ENCODE measurements at places on chromosomes 16 and 17.

DNA sequence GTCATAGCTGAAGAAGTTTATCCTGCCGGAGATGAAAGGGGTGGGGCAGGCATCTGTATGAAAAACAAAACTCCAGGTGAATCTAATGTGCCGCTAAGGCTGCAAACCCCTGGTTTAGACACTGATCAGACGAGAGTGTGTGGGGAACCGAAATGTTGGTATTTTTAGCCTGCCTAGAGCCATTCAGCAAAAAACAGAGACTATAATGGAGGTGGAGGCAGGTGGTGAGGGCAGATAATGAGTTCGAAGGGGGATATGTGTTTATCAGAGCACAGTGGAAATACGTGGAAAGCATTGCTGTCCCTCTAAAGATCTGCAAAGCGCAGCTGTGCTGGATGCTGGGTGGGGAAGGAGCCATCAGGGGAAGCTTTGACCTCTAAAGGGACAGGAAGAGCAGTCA lies 127.5 kb upstream of the WSCD1 start:
- no peak for DNase-seq

DNA sequence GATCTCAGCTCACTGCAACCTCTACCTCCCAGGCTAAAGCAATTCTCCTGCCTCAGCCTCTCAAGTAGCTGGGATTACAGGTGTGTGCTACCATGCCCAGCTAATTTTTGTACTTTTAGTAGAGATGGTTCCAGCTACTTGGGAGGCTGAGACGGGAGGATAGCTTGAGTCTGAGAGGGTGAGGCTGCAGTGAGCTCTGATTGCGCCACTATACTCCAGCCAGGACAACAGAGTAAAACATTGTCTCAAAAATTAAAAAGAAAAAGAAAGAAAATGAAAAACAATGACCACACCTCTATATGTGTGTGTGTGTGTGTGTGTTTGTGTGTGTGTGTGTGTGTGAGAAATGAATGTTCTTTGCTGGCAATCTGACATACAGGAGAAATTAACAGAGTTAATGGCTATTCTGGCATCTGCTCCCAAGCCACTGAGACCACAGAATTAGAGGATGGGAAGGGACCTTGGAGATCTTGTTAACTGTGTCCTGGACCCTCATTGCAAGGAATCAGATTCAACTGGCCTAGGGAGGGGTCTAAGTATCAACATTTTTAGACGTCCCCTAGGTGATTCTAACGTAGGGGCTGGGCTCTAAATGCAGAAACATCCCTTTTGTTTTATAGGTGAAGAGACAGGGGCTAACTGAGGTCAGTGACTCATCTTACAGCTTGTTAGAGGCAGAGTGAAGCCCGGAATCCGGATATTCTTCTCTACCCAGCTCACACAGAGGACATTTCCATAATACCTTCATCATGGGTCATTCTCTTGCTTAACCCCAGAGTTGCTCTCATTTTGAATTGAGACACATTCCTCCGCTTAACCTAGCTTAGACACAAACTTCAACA lies 16.4 kb upstream of the MARCHF10 start:
- no peak for DNase-seq

DNA sequence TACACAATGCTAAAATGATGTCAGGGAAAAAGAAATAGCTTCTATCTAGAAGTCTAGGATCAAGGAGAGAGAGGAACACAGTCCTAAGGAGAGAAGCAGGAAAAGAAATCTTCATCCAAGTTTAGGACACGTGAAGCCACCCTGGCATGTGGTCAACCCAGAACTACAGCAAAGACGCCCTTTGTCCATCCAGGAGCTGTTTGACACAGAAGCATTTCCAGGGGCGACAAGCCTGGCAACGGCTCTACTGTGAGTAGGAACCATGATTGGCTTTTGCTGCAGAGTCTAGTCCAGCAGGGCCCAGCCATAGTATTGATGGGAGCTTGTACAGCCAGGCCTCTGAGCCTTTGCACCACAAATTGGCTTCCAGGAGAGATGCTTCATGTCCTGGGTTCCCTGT lies 185.4 kb upstream of the RPL38 start:
- DNase-seq, result no peak

DNA sequence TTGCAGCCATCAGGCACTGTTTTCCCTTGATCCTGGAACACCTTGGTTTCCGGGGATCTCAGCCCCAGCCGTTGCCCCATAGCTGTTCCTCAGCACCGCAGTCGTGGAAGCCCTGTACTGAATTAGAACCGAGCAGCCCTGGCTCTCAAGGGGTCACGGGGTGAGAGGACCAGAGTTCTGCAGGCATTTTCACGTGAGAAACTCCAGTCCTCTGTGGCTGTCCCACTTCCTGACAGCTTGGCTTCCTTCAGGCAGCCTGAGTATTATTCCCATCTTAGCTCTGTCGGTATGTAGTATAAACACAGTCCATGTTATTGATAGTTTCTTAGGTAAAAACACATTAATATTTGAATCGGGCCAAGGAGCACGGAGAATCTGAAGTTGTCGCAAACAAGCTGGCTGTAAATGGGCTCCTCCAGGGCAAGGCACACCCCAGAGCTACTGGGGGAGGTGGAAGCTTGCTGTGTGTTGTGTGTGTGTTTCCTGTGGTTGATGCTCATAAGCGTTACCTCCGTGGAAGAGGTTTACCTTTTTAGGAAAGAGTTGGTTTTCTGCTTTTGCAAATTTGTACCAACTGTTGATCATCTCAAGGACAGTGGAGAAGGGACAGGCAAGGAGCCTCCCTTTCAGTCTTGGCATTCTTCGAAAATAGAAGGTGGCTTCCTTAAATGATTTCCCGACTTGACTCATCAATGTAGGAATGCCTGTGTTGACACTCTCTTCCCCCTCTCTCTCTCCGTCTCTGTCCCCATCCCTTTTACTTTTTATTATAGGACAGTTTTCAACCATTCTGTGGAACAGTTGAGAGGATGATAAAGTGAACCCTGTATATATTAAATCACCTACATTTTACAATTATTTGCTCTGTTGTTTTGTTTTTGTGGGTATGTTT lies 208.9 kb upstream of the CHMP6 start:
- peak; percentile 66 for DNase-seq

GRCh38 chr17:72726936-72727335 lies 365.6 kb downstream of the SLC39A11 start:
- no peak for DNase-seq

DNA sequence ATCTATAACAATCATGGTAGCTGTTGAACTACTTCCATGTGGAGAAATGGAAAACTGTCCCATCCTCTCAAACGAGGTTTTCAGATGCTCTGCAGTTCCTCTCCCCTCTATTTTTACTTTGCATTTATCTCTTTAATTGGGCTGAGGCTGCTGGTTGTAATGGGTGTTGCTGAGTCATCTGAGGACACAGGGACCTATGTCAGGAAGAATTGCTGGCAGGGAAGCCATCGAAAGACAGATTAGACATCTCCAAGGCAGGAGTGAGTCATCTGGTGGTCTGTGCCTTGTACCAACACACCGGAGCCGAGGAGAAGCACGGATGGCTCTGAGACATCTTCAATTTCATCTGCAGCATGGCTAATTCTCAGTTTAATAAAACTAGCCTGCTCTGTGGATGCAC lies 394.5 kb downstream of the GRIN2A start:
- no peak for DNase-seq

- DNase-seq, result no peak
Observed at GRCh38 chr16:71440669-71441347, 1.0 kb downstream of the TLE7 start.

DNA sequence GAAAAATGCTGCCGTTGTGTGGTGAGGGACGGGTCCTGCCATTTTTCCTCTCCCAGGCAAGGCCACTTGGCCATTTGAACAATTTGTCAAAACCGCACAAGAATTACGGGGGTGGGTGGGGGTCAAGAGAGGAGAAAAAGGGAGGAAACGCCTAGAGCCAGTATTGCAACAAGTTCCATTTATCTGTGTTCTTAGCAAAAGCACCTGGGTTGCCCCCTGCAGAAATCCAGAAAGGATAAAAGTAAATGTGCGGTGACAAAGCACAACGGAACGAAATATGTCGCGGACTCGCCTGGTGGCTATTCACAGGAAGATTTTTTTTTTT lies 209.4 kb downstream of the ZFHX3 start:
- no peak for DNase-seq

DNA sequence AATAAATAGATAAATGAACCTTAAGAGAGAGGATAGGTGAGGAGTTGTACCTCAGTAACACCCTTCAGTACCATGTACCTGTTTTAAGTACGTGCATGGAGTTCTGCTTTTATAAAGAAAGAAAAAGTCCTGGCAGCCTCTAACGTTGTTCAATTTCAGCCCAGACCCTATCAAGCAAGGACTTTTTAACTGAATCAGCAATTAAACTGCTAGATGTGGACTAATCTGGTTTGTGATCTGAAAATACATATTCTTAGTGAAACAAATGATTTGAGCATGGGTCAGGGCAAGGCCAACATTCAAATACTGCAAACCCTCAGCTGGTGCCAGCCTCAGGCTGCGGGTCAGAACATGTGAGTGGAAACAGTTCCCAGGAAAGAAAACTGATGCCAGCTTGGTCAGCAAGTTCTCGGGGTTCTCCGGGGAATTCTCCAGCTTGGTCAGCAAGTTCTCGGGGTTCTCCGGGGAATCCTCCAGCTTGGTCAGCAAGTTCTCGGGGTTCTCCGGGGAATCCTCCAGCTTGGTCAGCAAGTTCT lies 84.5 kb downstream of the MRM3 start:
- no peak for DNase-seq

DNA sequence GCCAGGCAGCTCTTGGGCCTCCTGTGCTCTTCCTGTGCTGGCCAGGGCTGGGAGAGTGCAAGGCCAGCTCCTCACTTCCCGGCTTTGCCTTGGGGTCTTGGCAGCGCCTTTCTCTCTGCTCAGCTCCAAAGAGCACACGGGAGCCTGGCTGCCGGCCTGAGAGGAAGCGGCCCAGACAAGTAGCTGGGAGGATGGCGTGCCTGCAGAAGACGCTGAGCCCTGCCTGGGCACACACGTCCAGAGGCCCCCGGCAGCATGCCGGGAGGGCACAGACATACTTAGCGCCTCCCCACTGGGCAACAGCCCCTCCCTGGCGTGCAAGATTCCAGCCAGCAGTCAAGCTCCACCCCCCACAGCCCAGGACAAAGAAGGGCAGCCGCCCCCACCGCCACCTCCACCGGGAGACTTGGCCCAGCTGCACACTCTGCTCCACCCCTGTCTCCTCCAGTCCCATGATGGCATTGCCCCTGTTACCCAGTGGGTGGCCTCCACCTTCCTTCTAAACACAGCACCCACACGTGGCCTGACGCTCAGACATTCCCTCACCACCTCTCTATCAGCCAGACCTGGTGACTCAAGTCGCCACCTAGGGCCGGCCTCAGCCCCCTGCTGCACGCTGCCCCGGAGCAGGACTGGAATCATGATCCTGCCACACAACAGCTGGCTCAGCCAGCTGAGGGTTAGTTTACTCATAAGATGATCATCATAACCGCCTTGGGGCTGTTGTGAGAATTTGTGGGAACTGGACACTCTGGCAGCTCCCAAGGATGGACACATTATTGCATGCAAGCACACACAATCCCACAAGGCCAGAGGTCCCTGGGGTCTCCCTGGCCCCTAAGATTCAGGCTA lies 12.4 kb downstream of the SGCA start:
- no peak for DNase-seq

DNA sequence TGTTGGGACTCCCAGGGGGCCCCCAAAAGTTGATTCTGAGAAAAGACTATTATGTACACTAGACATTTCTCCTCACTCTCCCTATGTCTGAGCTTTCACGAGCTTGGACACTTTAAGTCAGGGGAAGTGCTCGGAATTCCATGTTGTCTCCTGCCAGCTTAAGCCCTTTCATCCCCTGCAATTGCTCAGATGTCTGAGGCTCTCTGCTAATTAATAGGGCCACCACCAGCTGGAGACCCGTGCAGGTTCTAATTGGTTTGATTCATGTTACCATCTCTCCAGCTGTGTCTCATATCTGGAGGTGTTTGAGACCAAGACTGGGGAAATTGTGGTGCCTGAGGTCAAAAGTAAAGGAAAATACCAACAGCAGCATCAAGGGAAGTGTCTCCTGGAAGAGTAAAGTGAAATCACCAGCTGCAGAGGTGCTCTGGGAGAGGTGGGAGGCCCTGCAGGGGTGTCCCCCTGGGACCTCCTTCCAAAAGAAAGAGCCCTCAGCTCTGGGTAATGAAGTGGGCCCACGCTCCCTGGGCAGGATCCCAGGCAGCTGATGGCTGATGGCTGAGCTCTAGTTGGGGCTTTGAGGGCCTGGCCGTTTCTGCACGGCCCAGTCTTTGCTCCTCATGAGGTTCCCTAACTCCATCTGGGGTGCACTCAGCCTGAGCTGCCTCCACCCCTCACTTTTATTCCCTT lies 5.8 kb upstream of the UTS2R start:
- no peak for DNase-seq

GRCh38 chr16:68907297-68907696 lies 64.0 kb downstream of the TANGO6 start:
- DNase-seq, result no peak

- DNase-seq, result no peak
Observed at GRCh38 chr16:19175492-19176262, 7.6 kb downstream of the SYT17 start.

GRCh38 chr17:48873209-48873608 lies 19.4 kb upstream of the ATP5MC1 start:
- DNase-seq, result no peak

DNA sequence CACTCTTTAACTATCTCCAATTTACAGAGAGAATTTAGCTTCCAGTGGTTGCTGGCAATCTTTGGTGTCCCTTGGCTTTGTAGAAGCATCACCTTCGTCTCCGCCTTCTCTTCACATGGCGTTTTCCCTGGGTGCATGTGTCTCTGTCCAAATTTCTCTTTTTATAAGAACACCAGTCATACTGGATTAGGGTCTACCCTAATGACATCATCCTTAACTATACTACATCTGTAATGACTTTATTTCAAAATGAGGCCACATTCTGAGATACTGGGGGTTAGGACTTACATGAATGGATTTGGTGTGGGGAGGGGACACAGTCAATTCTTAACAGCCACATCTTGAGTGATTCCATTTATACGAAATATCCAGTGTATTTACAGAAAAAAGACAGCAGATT lies 22.2 kb downstream of the CACNG4 start:
- no peak for DNase-seq

DNA sequence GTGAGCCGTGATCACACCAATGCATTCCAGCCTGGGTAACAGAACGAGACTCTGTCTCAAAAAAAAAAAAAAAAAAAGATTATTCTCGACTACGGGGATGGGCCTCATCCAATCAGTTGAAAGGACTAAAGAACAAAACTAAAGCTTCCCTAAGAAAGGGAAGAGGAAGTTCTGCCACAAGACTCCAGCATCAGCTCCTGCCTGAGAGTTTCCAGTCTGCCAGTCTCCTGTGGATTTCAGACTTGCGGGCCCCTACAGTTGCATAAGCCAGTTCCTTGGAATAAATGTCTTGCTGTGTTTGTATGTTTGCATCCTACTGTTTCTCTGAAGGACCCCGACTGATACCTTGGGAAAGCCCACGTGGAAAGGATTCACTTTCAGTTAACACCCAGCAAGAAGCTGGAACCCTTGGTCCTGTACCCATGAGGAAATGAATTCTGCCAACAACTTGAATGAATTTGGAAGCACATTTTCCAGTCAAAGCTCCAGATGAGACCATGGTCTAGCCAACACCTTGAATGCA lies 26.3 kb upstream of the FZD2 start:
- no peak for DNase-seq

- no peak for DNase-seq
Observed at GRCh38 chr17:59530531-59530930, 34.9 kb upstream of the DHX40 start.

Data from CD8-positive, alpha-beta memory T cell (primary cell).